Posterior vena cava (tissue), 2 donors: ENCODE measurements at places on chromosomes 4 and X.

GRCh38 chrX:25105221-25105620 lies 89.5 kb upstream of the ARX start:
- no peak for DNase-seq

- DNase-seq = no peak
These were observed 23.8 kb downstream of the GPRASP3 start for GRCh38 chrX:102744307-102744706.

DNA sequence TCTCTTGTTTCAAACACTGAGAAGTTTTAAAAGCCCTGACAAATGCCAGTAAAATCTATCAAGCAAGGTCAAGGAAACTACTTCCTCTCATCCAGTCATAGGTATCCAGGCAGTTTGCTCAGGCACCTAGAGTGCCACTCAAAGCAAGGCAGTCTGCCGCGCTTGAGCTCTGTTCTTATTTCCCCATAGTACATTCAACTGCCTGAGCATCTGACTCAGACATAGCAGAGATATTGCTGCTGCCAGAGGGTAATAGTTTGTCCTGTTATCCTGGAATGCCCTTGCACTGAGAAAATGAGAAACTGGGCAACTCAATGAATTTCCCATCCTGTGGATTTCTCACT lies 16.1 kb upstream of the ATP8A1 start:
- no peak for DNase-seq

DNA sequence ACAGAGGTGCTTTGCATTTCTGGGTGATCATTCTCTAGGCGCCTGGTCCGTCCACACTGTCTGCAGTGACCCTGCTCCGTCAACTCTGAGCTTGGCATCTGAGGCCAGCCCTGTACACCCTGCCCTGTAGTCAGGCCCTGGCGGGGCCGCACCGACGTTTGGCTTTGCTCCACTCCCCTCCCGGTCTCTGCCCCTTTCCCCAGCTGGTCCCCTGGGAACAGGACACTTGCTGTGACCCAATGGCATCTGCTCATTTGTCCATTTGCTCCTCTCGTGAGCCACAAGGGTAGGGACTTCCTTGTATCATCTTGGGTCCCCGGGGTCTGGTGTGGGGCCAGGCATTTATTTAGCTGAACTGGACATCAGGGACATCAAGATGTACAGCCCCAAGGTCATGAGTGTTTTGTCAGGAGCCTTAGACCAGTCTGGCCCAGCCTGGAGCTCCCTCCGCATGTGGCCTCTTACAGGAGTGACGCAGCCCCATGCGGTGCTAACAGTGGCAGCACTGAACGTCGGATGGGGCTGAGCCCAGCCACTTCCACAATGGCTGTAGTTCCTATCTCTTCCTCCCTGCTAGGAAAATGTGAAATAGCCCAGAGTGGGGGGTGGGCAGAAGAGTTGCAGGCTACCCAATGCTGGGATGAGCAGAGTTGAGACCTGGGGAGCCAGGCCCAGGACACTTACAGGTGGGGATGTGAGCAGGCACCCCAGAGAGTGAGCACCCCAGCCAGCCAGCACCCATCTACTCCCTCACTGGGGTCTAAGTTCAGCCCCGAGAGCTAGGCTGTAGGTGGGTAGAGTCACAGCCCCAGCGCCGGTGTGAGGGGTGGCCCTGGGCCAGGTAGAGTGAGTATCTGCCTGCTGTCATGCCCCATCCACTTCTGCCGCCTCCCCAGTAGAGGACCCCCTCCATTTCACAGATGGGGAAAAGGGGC lies 2.0 kb upstream of the SH3BP2 start:
- DNase-seq = peak; percentile 78

DNA sequence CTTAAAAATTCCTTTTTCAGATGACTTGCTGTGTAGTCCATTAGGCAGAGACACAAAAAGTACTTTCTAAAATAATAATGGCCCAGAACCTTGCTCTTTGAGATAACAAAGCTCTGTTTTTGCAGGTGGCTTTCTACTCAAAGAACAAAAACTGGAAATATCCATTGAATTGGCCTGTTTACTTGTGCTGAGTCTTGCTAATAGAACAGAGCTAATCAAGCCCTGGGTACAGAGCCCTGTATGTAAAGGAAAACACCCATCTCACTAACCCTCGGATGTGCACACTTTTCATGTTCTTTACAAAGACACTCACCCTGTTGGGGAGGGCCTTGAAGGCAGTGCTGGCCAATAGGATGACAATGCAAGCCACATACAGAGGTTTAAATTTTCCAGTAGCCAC lies 27.0 kb upstream of the LNX1 start:
- no peak for DNase-seq

- DNase-seq = no peak
These were observed 754 bp downstream of the NYX start for GRCh38 chrX:41447897-41448296.

- DNase-seq = no peak
These were observed 4.4 kb downstream of the GNPDA2 start for GRCh38 chr4:44722001-44722400.

DNA sequence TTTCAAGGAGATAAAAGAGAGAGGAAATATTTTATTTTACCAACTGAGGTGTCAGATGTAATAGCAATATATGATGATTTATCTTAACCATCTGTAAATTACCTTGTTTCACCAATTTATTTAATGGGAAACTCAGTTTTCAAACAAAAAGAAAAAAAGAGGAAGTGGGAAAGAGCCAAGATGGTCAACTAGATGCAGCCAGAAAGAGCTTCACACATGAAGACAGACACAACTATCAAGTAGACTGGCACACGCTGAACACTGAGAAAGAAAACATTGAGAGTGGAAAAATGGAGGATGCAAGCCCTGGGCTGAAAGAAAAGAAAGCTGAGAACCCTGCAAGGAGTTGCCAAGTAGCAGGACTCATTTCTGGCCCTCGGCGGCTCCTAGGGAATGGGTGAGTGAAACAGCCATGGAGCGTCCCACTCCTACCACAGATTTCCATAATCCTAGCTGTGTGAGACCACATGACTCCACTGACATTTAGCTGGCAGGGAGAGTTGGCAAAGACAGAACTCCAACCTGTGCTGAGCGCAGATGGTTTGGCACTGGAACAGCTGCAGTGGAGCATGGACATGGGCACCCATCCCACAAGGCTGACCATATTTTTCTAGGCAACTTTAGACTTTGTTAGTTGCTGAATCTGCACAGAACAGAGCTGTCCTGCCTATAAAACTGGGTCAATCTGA lies 409.3 kb downstream of the FAM47B start:
- no peak for DNase-seq
